T follicular helper cell (primary cell): ENCODE measurements at places on chromosomes 3 and 15.

- no peak for DNase-seq
Observed at GRCh38 chr3:15470261-15470660, 42.9 kb downstream of the EAF1 start.

- no peak for DNase-seq
Observed at GRCh38 chr3:183493296-183494045, 62.0 kb downstream of the KLHL6 start.

- DNase-seq = no peak
Observed at GRCh38 chr3:152910966-152911365, 76.0 kb downstream of the P2RY1 start.

- no peak for DNase-seq
Observed at GRCh38 chr3:33187368-33187634, 31.3 kb downstream of the SUSD5 start.

GRCh38 chr3:129123314-129124060 is 1.9 kb upstream of the RAB43 start:
- no peak for DNase-seq
